ENCODE measurements at places on chromosomes 4 and X. TPM values are rescaled to one million over a fixed set of nuclear protein-coding genes. Genes with fewer than 3 reads are reported as not detected.

Gene AKAP4
- total RNA-seq: not detected

Gene COL4A6
- total RNA-seq: not detected

Gene SLITRK4
- total RNA-seq: not detected

Gene TMEM164
- total RNA-seq: 24.1 TPM

Gene GPR82
- total RNA-seq: 0.37 TPM

GRCh38 chr4:44237643-44238042, 211.0 kb downstream of the KCTD8 start:
- H3K4me1 ChIP-seq: no peaks in the 10 kb centered on the region
- DNase-seq: no peak

DNA sequence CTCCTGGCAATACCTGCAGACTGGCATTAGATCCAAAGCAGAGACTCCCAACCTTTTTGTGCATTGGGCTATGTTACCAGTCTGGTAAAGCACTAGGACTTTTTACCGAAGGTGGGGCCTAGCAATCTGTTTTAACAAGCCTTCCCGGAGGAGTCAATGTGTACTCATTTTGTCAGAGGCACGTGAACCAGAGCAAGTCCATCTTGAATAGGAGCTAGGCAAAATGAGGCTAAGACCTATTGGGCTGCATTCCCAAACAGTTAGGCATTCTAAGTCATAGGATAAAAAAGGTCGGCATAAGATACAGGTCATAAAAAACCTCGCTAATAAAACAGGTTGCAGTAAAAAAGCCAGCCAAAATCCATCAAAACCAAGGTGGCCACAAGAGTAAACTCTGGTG, 22.3 kb downstream of the ADGRA3 start:
- H3K4me3 ChIP-seq: no peak overlapping the region
- no peak for DNase-seq
- H3K27me3 ChIP-seq: no peaks in the 10 kb centered on the region
- no peaks in the 10 kb centered on the region for H3K4me1 ChIP-seq

DNA sequence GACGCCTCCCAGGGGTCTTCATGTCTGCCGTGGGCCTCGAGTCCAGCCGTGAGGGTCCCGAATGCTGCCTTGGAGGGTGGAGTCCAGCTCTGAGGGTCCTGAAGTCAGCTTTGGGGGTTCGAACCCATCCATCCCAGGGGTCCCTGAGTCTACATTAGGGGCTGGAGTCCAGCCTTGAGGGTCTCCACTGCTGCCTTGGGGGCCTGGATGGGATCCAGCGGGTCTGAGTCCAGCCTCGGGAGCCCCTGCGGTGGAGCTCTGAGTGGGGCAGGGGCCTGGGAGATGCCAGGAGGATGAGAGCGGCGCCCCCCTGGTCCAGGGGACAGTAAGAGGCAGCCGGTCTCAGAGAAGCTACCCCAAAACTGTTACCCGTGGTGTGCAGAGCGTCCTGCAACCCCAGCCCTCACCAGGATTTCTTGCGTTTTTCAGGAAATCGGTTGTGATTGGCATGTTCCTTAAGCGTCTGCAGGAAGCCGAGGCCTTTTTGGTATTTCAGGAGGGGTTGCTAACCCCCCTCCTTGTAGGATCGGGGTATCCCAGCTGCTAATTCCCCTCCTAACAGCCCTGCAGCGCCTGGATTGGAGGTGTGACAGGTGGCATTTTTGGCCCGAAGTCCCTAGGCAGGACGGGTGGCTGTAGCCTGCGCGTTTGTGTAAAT, 1.7 kb upstream of the GTPBP6 start:
- H3K27me3 ChIP-seq: no peaks in the 10 kb centered on the region
- peaks cover 6% of the 10 kb centered on the region for H3K36me3 ChIP-seq
- H3K4me1 ChIP-seq: peaks cover 34% of the 10 kb centered on the region
- H3K4me3 ChIP-seq: peak overlapping the region; percentile 84
- peak overlapping the region; percentile 87 for H3K27ac ChIP-seq

DNA sequence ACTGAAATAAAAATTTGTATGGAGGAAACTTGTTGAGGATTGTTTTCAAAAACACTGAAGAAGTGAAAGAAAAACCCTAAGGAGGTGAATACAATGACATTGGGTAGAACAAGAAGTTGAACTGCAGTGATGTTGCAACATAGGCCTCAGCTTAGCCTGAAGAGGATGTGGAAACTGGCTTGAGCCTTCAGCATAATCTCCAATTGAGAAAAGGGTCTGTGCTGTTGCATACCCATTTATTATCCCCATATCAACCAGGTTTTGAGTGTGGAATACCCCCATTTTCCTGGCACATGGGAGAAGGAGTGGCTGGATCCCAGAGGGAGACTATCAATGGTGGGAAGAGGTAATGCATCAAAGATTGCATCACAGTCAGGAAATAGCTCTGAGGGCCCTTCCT, 695.0 kb upstream of the HS3ST1 start:
- no peak overlapping the region for H3K27ac ChIP-seq
- H3K27me3 ChIP-seq: no peaks in the 10 kb centered on the region
- H3K4me3 ChIP-seq: no peak overlapping the region
- H3K36me3 ChIP-seq: no peaks in the 10 kb centered on the region
- DNase-seq: no peak

DNA sequence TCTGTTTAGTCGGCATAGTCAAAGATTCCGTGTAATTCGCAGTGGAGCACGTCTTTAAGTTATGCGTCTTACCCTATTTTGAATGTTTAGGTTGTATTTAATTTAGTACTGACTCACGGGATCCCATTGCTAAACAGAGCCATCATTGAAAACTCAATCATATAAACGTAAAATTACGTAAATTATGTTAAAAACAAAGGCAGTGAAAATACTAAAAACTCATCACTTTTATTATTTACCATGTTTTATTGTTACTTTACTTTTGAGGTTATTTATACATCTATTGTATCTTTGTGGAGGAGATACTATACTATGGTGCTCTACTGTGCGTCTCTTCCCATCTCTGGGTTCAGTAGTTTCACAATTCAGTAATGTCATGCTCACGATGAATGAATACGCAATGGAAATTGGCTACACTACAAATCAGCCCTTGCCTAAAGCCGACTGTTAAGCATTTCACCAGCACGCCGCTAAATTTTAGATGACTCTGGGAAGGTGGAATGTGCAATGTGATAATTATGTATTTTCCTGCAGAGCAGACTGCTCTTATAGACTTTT, 944 bp downstream of the FUNDC2 start:
- H3K4me1 ChIP-seq: peaks cover 21% of the 10 kb centered on the region
- peak overlapping the region; percentile 87 for H3K4me3 ChIP-seq
- peaks cover 8% of the 10 kb centered on the region for H3K27me3 ChIP-seq

Measured in activated CD8-positive, alpha-beta T cell treated with anti-CD3 and anti-CD28 coated beads, Interleukin-2, amount 10 ng/mL, durations not matched to agents 7 days and 5 days (primary cell).